ENCODE measurements at places on chromosomes 16 and 17. TPM values are rescaled to one million over a fixed set of nuclear protein-coding genes. Genes with fewer than 3 reads are reported as not detected.

DNA sequence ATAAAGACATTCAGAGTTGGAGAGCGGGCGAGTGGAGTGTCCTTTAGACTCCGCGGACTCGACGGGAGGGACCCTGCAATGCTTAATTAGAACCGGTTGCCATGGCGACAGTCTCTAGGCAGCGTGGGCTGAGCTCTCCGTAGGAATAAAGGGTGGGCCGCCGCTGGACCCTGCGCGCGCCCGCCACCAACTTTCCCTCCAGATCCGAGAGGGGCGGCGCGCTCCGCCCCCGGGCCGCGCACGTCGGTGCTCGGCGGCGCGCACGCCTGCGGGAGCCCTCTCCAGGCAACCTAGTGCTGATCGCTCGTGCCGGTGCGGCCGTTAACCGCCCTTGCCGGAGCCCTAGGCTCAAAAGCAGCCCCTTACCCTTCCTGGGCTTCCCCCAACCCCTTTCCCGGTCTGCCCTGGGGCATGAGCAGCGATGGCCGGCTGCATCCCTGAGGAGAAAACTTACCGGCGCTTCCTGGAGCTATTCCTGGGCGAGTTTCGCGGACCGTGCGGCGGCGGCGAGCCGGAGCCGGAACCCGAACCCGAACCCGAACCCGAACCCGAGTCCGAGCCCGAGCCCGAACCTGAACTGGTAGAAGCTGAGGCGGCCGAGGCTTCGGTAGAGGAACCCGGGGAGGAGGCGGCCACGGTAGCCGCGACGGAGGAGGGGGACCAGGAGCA is at the start of gene PPM1E:
Gene PPM1E, plus strand, starts transcription at position 278 of the 669 bp plus-strand sequence.
- peak; percentile 24 for DNase-seq
- H3K36me3 ChIP-seq, result peaks cover 9% of the 10 kb centered on the region
- H3K4me3 ChIP-seq, result peak within 1 kb of the TSS; percentile 83
- H3K4me1 ChIP-seq, result peaks cover 12% of the 10 kb centered on the region
- H3K27ac ChIP-seq, result no peak within 1 kb of the TSS

DNA sequence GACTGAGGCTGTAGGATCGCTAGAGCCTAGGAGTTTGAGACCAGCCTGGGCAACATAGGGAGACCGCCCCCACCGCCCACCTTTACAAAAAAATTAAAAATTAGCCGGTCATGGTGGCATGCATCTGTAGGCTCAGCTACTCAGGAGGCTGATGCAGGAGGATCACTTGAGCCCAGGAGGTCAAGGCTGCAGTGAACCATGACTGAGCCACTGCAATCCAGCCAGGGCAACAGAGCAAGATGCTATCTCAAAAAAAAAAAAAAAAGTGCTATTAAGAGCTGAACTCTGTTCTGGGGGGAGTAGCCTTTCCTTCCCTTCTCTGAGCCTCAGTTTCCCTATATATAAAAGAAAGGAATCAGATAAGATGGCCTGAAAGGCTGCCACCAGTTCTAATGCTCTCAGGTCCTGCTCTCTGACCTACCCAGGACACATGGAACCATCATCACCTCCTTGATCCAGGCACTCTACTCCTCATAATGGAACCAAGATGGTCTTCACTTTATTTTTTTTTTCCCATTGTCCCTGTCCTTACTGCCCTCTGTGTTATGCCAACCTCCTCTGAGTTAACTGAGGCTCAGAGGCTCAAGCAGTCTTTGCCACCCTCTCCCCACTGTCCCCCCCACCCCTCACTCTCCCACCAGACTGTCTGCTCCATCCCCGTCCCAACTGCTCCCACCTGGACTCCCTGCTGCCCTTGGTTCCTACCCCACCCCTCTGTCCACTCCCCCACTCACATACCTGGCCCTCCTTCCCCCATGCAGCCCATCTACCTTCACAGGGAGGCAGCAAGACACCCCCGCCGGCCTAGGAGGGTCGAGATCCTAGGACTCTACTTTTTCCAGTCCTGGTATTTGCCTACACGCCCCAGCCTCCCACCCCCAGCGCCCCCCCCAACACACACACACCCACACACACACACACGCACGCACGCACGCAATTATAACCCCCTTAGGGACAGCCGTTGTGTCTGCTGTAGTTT is 23.8 kb upstream of the EIF1 start:
- peak overlapping the region; percentile 93 for H3K4me3 ChIP-seq
- DNase-seq, result no peak
- no peaks in the 10 kb centered on the region for H3K36me3 ChIP-seq

- peaks cover 14% of the 10 kb centered on the region for H3K36me3 ChIP-seq
- no peak overlapping the region for H3K4me3 ChIP-seq
- peaks cover under 1% of the 10 kb centered on the region for H3K27me3 ChIP-seq
These were observed 259.0 kb downstream of the IRX3 start for GRCh38 chr16:54027558-54027957.

DNA sequence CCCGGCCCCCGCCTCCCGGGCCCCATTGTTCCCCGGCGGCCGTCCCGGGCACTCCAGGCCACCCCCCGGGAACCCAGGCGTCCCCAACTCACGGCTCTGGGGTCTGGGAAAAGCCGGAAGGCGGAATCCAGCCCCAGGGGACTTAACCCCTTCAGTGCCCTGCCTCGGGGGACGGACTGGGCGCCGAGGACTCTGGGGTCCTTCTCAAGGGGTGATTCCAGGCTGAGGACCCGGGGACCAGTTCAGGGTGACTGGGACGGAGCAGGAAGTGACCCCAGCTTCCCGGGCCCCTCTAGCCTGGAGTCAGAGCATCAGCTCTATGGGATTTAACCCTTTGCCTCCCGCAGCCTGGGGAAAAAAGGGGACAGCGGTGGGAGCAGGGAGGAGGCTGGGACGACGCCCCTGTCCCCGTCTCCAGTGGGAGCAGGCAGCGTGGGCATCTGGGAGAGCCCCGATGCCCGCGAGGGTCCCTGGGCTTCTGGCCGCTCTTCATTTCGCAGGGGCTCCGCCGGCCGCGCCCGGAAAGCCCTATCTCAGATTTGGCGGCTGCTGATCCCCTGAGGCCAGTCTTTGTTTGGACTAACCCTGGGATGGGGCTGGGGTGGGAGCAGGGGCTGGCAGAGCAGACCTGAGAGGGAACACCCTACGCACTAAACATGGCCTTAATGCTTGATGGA is at the start of gene ZNF629:
Gene ZNF629, minus strand, starts transcription at position 270 of the 677 bp plus-strand sequence. CDS start 2,723 bp downstream, outside the sequence.
- no peak within 1 kb of the TSS for H3K27ac ChIP-seq
- H3K4me3 ChIP-seq, result peak within 1 kb of the TSS; percentile 68
- DNase-seq, result no peak
- H3K4me1 ChIP-seq, result peaks cover 17% of the 10 kb centered on the region
- peaks cover 12% of the 10 kb centered on the region for H3K27me3 ChIP-seq

The GRN gene
- polyA plus RNA-seq, result 73.3 TPM

DNA sequence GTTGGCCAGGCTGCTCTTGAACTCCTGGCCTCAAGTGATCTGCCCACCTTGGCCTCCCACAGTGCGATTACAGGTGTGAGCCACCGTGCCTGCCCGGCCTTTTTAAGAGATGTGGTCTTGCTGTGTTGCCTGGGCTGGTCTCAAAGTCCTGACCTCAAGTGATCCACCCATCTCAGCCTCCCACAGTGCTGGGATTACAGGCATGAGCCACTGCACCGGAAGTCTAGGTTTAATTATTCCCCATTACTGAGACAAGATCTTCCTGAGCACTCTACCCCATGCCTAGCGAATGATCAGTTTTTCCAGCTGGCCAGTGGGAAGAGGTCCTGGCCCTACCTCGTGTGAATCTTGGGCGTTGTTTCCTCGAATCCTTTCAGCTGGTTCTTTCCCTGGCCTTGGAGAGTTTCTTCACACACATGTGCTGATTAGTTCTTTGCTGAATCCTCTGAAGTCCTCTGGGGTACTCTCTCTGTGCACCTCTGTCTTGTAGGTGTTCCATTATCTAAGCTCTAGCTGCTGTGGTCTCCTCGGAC is 18.9 kb downstream of the C16orf54 start:
- H3K27me3 ChIP-seq, result no peaks in the 10 kb centered on the region
- peaks cover 16% of the 10 kb centered on the region for H3K4me1 ChIP-seq
- H3K27ac ChIP-seq, result no peak overlapping the region
- H3K36me3 ChIP-seq, result peaks cover 3% of the 10 kb centered on the region
- no peak for DNase-seq
- no peak overlapping the region for H3K4me3 ChIP-seq

DNA sequence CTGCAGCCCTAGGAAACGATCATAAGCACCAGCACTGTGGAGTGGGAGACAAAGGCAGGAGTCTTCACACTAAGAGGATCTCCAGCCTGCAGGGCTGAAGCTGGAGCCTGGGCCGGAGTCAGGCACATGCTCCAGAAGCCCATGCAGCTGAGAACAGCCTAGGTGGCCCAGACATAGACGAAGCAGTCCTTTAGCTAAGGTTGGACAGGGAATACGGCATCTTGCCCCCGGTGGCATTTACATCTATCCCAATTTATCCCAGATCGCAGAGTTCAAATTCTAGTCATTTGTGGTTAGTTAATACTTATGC is 13.9 kb downstream of the TSPOAP1 start:
- no peak overlapping the region for H3K4me3 ChIP-seq
- H3K27me3 ChIP-seq, result peaks cover 9% of the 10 kb centered on the region
- DNase-seq, result no peak
- peak overlapping the region; percentile 31 for H3K27ac ChIP-seq

- peaks cover 12% of the 10 kb centered on the region for H3K36me3 ChIP-seq
- peaks cover 57% of the 10 kb centered on the region for H3K4me1 ChIP-seq
- DNase-seq, result no peak
- no peak overlapping the region for H3K4me3 ChIP-seq
- H3K27me3 ChIP-seq, result no peaks in the 10 kb centered on the region
- peak overlapping the region; percentile 13 for H3K27ac ChIP-seq
These were observed 130.8 kb downstream of the GAS7 start for GRCh38 chr17:10067446-10068143.

- peak overlapping the region; percentile 92 for H3K4me3 ChIP-seq
- H3K4me1 ChIP-seq, result peaks cover 20% of the 10 kb centered on the region
- peak overlapping the region; percentile 94 for H3K27ac ChIP-seq
These were observed 590 bp downstream of the TMEM219 start for GRCh38 chr16:29962344-29962994.

Data from immature natural killer cell (primary cell).